ENCODE measurements at places on chromosomes 6 and 20.
A peak's percentile ranks its signal among the peaks of the same experiment; 100 is the strongest.

- no peak for DNase-seq
These were observed 49.0 kb downstream of the HNF4A start for GRCh38 chr20:44404204-44405181.

DNA sequence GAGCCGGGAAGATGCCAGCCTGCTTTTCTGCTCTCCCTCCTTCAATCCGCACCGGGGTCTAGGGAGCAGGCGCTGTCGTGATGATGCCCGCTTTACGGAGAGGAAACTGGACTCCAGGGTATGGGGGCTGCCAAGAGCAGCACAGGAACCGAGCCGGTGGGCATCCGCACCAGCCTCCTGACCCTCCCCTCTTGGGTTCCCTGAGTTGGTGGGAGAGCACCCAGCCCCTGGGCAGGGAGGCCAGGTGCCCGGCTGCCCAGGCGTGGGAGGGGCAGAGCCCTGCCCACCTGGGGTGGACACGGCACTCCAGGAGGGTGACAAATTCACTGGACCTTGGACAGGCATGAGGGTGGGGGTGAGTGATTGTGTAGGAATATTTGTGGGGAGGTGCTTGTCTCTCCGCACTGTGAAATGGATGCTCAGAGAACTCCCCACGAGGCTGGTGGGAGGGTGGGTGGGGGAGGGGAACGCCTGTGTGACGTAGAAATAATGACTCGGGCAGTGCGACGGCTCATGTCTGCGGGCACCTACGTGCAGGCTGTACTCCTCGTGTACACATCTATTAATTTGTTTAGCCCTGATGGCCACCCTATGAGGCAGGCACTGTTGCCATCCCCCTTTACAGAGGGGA is 173.4 kb downstream of the BMP7 start:
- DNase-seq, result no peak

GRCh38 chr6:6840831-6841291 is 252.3 kb downstream of the LY86 start:
- no peak for DNase-seq

DNA sequence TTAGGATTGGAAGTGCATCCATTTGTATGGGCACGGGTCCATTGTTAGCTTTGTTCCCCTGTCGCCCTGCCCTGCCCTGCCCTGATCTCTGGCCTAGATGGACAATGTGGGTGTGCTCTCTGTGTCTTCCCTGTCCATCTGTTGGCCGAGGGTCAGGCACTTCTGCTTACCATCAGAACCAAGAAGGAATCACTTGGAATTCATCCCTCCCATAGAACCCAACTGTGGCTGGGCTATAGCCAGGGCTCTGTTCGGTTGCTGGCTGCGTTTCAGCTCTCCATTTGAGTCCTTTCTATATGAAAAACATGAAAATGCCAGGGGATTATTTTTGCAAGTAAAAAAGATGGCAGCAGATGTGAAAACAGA is 26.6 kb upstream of the TULP4 start:
- DNase-seq, result no peak

- DNase-seq, result peak; percentile 32
These were observed 31.8 kb upstream of the ELMO2 start for GRCh38 chr20:46438156-46438750.

GRCh38 chr6:81682235-81682795 is 70.2 kb downstream of the TENT5A start:
- no peak for DNase-seq

GRCh38 chr20:38290829-38291814 is 12.8 kb upstream of the BPI start:
- peak; percentile 95 for DNase-seq

All from IMR-90 (cell line).